ENCODE measurements at places on chromosomes 12 and 14.

GRCh38 chr14:91509083-91509877, 830 bp downstream of the PPP4R3A start:
- no peak for DNase-seq

DNA sequence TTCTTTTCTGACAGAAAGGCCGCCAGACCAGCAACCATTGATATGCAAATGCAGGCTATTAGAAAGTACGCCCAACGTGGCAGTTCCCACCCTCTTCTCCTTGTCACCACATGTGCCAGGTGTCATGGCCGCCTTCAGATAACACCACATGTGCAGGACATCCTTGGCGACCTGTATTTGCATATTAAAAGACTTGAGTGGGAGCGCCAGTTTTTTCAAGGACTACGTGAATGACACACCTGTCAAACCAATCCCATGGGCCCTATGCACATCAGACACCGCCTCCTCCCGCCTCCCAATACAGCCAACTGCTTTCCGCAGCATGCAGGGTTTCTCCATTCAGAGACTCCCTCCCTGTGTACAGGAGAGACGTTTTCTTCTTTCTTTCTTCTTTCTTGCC, 318.6 kb upstream of the FAR2 start:
- no peak for DNase-seq

DNA sequence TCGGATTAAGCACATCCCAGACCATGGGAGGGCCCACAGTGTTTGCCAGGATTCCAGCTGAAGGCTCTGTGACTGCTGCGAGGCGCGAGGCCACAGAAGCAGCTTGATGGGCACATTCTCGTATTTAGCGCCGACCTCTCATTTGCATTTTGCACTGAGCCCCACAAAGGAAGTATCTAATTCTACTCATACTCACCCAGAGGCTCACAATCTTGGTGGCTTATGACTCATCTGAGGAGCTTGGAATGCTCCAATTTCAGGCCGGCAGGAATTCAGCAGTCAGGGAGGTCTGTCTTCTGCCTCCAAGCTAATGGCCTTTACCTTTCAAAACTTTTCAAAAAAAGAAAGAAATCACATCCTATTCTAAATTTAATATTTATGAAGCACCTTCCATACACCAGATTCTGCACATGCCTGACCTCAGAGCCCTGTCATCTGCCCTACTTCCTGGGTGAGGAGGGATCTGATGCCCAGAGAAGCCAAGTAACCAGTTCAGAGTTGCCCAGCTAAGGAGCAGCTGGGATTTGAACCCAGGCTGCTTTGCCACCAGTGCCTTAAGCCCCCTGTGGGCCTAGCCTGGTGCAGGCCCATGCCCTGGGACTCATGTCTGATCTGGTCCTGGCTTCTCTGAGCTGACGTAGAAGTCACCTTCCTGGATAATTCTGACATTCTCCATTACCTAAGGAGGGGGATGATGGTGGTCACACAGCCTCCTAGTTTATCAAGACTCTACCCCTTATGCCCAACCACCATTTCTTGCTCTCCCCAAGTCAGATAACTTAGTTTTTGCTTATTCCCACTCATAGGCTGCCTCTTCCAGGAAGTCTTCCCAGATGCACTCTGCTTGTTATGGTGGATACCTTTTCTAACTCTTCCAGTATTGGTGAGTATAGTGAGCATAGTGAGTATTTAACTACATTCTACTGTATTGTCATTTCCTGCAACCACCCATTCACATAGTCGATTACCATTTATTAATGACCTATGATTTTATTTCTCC, 198.9 kb downstream of the RBM19 start:
- no peak for DNase-seq

- no peak for DNase-seq
Observed at GRCh38 chr12:132084621-132085290, 59.4 kb downstream of the DDX51 start.

All from forelimb muscle (tissue), 1 donor.